Fibroblast of gingiva (primary cell): ENCODE measurements at places on chromosomes 4 and X.

- no peak for DNase-seq
Measured at GRCh38 chr4:155974996-155975395, 21.3 kb upstream of the CTSO start.

DNA sequence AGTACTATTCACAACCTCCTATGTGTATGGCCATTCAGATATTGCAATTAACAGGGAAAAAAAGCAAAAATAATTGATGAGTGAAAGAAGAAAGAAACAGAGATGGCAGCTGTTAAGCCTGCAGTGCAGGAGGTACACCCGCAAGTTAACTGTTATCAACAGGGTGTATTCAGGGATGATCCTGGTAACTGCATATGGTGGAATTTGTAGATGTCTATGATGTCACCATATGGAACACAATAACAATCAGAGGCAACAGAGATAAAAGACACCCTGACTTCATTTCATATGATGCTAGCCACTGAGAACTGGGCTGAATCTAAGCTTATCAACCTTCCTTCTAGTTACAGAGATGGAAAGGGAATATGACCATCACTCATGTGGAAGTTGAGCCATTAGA lies 96.5 kb downstream of the PDGFC start:
- DNase-seq: no peak

- DNase-seq: no peak
Measured at GRCh38 chr4:30696191-30696590, 24.0 kb upstream of the PCDH7 start.

DNA sequence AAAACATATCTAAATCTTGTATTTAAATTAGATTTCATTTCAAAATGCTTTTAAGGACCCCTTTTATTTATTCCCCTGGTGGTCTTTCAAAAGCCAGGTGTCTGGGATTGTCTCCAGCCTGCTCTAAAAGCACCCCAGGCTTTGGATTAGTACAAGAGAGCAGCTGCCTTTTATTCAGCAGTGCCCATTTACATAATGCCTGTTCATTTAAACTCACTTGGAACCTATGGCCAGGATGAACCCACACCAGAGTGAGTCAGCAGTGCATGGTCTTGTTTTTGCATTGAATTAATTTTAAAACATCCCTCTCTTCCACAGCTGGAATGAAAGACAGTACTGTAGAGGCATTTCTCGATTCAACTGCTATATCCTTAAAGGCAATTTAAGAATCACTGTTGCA lies 64.1 kb upstream of the TENM3 start:
- peak; percentile 55 for DNase-seq

GRCh38 chr4:25449270-25449669 lies 72.2 kb downstream of the ANAPC4 start:
- no peak for DNase-seq

- no peak for DNase-seq
Measured at GRCh38 chrX:105759598-105759997, 62.7 kb upstream of the NRK start.

DNA sequence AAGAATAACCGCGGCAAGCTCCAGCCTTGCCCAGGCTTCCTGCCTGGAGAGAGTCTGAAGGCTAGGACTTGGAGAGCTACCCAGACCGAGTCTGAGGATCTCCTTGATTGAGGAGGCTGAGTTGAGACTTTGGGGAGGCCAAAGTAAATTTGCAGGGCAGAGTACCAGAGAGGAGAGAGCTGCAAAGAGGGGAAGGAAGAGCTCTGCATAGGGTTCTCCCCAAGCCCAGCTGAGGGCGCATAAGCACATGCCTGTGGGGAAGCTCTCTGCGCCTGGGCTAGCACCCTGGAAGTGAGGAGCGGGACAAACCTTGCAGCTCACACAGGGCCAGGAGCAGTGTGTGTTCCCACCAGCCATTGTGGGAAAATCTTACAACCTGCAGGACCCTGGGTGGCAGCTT lies 56.1 kb downstream of the FAM193A start:
- DNase-seq: no peak

- peak; percentile 38 for DNase-seq
Measured at GRCh38 chr4:140049024-140049848, 104.7 kb downstream of the MAML3 start.

- peak; percentile 13 for DNase-seq
Measured at GRCh38 chr4:90419124-90419711, 292.0 kb downstream of the CCSER1 start.

GRCh38 chrX:12929701-12930100 lies 23.3 kb downstream of the TLR8 start:
- DNase-seq: no peak

- no peak for DNase-seq
Measured at GRCh38 chrX:21004835-21005234, 369.4 kb upstream of the CNKSR2 start.

- DNase-seq: no peak
Measured at GRCh38 chrX:143934542-143934941, 50.7 kb downstream of the UBE2NL start.

- DNase-seq: no peak
Measured at GRCh38 chr4:6469144-6469543, 3.3 kb downstream of the PPP2R2C start.

DNA sequence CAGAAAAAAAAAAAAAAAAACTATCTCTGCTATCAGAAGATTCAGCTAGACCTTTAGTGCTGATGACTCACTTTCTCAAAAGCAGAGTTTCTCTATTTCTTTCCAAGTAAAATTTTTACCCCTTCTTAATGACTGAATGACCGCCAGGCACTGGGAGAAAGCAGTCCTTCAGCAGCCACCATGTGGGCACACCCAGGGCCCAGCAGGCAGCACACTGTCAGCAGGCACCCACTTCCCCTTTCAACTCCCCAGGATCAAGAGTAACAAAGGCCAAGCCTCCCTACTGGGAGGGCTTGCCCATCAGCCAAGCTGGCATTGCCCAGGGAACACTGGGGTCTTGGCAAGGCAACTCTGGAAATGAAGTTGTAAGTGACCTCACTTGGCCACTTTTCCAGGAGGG lies 201.9 kb upstream of the MAMLD1 start:
- no peak for DNase-seq

DNA sequence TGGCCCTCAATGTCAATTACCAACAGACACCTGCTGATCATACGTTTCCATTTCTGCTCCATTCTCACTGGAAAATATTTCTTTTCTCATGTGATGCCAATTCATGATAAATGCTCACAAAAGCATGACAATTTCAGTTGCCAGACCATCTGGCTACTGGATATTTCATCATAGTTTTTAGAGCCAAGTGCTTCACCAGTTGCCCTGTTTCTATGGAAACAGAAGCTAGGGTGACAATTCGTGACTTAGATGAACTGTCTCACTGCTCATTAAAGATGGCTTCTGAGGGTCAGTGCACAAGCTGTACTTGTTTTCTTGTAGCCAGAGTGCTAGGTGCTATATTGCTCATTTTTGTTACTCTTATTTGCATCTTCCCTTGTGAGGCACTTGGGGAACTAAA lies 184.9 kb downstream of the COMMD8 start:
- no peak for DNase-seq

DNA sequence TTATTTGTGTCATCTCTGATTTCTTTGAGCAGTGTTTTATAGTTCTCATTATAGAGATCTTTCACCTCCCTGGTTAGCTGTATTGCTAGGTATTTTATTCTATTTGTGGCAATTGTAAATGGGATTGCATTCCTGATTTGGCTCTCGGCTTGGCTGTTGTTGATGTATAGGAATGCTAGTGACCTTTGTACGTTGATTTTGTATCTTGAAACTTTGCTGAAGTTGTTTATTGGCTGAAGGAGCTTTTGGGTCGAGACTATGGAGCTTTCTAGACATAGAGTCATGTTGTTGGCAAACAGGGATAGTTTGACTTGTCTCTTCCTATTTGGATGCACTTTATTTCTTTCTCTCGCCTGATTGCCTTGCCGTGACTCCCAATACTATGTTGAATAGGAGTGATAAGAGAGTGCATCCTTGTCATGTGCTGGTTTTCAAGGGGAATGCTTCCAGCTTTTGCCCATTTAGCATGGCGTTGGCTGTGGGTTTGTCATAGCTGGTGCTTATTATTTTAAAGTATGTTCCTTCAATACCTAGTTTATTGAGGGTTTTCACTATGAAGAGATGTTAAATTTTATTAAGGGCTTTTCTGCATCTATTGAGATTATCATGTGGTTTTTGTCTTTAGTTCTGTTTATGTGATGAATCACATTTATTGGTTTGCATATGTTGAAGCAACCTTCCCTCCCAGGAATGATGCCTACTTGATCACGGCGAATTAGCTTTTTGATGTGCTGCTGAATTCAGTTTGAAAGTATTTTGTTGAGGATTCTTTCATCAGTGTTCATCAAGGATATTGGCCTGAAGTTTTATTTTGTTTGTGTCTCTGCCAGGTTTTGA lies 72.7 kb upstream of the BOD1L1 start:
- DNase-seq: peak; percentile 80

- no peak for DNase-seq
Measured at GRCh38 chr4:8835521-8836365, 35.9 kb downstream of the HMX1 start.

GRCh38 chr4:3599951-3600350 lies 67.7 kb upstream of the LRPAP1 start:
- DNase-seq: no peak

- no peak for DNase-seq
Measured at GRCh38 chr4:28221536-28221935, 1360.9 kb downstream of the STIM2 start.

DNA sequence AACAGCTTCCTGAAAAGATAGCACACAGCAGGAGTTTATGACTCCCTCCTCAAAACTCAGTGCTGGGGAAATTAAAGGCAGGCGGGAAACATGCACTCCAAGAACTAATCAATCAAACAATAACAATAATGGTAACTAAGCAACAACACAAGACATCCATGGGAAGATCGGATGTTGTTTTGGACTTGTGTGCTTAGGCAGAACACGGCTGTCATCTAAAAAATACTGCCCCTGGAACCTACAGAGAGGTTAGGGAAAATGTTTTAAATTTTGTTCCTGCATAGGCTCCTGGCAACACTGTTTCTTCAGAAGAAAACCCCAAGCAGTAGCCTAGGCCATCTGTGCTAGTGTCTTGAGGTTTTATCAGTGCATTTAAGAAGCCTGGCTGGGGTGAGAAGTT lies 1378.2 kb downstream of the STIM2 start:
- no peak for DNase-seq

- DNase-seq: peak; percentile 9
Measured at GRCh38 chr4:107258359-107258758, 222.2 kb upstream of the DKK2 start.

- peak; percentile 27 for DNase-seq
Measured at GRCh38 chr4:94352996-94353395, 10.4 kb upstream of the HPGDS start.

DNA sequence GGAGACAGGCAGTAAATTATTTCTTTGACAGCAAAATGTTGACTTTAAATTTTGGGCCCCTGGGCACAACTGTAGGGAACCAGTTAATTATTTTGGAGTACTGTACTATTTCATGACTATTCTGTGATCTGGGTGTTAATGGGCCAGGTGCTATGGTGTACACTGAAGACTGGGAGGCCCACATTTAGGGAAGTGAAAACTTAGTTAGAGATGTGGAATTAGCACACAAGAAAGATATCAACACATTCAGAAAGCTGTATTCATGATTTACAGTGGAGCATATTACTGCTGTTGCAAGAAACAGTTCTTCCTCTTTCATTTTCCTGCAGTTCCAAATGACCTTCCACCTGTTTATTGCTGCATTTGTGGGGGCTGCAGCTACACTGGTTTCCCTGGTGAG lies 12.4 kb downstream of the PLP1 start:
- no peak for DNase-seq

- no peak for DNase-seq
Measured at GRCh38 chrX:18119856-18120255, 100.8 kb downstream of the BEND2 start.

DNA sequence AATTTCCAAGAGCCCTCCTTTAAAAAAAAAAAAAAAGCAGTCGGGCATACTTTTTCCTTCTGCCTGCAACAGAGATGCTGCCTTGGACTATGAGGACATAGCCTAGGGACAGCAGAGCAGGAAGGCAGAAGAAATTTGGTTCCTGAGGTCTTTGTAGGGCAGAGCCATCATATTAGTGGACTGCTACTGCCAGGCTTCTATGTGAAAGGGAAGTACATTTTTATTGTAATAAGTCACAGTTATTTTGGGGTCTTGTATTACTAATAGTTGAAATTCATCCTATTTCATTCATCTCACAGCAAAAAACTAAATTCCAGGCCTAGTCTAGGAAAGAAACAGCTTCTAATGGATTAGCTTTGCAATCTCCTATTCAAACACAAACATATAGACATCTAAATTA lies 211.2 kb downstream of the NSUN7 start:
- no peak for DNase-seq

- DNase-seq: no peak
Measured at GRCh38 chr4:21757248-21757647, 191.3 kb downstream of the KCNIP4 start.

DNA sequence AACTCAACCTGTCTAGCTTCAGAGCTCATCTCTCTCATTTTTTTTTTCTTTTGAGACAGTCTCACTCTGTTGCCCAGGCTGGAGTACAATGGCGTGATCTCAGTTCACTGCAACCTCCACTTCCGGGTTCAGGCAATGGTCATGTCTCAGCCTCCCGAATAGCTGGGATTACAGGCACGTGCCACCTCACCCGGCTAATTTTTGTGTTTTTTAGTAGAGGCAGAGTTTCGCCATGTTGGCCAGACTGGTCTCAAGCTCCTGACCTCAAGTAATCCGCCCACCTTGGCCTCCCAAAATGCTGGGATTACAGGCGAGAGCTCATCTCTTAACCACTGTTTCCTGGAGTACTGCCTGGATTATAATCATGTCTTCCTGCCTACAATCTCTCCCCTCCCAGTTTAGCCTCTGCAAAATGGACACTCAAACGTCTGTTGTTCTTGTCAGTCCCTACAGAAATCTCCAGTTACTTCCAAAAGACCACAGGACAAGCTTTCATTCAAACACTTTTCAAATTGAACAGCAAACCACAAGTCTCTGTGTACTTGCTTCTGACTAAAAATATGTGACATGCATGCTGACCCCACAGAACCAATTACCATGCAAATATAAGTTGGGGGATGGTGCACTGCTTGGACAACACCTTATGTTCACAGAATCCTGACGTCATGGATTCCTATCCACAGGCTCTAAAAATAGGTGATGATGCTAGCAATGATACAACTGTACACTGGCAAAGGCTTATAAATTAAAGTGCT lies 137.2 kb downstream of the SH3KBP1 start:
- no peak for DNase-seq

DNA sequence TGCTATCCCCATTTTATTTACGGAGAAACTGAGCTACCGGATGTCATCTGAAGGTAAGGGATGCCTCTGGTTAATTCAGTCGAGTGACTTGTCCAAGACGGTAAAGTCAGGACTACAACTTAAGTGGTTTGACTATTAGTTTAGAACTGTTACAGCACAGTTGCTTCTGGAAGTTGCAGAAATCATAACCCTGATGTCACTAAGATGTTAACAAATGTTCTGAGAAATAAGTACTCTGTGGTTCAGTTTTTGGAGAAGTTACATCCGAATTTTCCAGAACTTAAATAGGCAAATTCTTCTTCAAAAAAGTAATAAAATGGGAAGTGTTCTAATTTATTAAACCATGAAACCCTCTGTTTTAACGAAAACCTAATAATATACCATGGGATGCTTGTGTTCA lies 3.1 kb downstream of the PPA2 start:
- DNase-seq: no peak

- DNase-seq: no peak
Measured at GRCh38 chr4:129094347-129094746, 1.0 kb upstream of the SCLT1 start.

GRCh38 chr4:156408749-156409148 lies 455.1 kb upstream of the CTSO start:
- DNase-seq: no peak
